Caco-2 (cell line): ENCODE measurements at places on chromosomes 4 and X. TPM values are rescaled to one million over a fixed set of nuclear protein-coding genes. Genes with fewer than 3 reads are reported as not detected.

DNA sequence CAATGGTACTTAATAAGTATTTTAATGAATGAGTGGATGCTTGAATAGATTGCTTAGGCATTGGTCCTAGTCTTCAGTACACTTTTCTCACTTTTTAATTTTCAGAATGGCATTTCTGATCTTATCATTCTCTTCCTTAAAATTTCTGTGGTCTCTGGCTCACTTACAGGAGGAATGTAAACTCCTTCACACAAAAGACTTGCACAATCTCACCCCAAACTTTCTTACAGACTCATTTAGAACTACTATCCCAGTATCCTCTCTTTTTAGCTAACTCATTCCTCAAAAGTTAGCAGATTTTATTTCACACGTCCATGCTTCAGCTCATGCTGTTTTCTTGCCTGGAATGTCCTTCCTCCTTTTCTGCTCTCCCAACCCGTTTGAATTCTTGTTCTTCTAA is 350.1 kb downstream of the GRXCR1 start:
- no peak for DNase-seq

DNA sequence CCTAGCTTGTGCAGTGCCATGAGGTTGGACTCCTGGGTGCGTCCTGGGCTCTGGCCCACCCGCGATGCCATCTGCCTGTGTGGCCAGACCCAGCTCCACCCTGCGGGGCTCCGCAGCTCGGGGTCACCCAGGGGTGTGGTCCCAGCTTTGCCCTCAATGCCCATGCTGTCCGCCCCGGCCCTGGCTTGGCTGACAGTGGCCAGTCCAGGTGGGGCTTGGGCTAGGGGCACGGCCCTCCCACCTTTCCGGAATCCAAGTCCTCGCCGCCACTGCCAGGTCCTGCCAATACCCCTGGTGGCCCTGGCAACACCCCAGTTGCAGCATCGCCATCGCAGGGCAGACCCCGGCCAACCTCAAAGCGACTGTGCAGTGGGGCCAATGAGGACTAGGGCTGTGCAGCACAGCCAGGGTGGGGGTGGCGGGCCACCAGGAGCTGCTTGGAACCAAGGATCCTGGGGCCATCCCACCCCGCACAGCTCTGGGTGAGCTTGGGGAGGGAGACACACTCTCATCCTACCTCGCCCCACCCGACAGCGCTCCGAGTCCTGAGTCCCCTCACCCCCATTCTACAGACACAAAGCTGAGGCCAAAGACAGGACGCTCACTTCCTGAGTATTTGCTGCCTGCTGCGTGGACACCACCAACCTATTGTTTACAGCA is 80.9 kb downstream of the ZNF718 start:
- DNase-seq, result no peak

The IQCM gene
- not detected in 2 replicates for total RNA-seq

The TEX13C gene
- not detected in 2 replicates for total RNA-seq
